ENCODE measurements at places on chromosomes 13 and 19.

GRCh38 chr19:58328999-58329398 is 2.2 kb downstream of the ZSCAN22 start:
- DNase-seq, result peak; percentile 24

DNA sequence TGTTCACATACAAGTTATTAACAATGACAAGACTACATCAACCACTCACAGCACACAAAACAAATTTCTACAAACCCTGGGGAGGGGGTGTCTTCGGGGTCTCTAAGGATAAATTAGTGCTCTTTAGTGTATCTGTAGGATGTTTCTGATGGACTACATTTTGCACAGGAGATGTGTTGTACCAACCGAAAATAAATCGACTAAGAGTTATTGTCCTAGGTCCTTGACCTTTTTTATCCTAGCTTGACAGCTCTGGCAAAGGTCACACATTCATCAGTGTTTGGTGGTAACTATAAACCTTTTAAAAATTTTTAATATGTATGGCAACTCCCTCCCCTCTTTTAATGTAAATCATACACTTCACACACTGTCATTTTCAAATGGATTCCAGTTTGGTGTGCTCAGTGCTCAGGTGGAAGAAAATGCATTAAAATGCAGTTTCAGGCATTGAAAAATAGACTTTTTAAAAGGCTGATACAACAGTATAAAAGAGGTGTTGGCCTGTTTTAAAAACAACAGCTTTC is 7.7 kb downstream of the ZIC5 start:
- DNase-seq, result no peak

DNA sequence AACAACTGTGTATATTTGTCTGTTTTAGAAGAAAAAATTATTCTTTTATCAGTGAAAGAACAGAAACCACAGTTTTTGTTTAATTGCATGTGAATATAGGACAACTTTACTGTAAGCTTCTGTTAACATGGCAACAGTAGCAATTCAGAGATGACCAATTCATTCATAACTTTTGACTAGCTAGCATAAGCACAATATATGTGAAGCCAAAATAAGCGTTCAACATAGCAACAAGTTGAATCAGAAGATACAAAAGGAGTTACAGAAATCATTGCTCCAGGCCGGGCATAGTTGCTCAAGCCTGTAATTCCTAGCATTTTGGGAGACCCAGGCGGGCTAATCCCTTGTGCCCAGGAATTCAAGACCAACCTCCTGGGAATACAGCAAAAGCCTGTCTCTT is 197.1 kb upstream of the GPC6 start:
- DNase-seq, result no peak

GRCh38 chr13:112055036-112055914 is 11.7 kb upstream of the SOX1 start:
- DNase-seq, result no peak

DNA sequence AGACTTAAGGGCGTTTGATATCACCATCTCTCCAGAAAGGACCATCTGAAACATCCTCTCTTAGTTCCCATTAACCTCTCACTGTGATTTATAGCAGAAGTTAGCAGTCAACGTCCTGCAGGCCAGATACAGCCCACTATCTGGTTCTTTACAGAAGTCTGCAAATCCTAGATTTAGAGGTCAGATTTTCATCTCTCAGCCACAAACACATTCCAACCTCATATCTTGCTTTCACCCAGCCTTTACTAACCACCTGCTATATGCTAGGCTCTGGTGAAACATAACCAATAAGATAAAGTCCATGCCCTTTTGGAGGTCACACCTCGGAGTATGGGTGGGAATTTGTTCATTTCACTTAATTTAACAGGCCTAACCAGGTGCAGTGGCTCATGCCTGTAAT is 76.8 kb upstream of the CACNA1A start:
- DNase-seq, result no peak

- no peak for DNase-seq
Observed at GRCh38 chr13:66543780-66544179, 686.4 kb downstream of the PCDH9 start.

- DNase-seq, result no peak
Observed at GRCh38 chr13:91329733-91330132, 17.8 kb upstream of the MIR17HG start.

- no peak for DNase-seq
Observed at GRCh38 chr19:38329651-38330050, 6.0 kb upstream of the CATSPERG start.

- no peak for DNase-seq
Observed at GRCh38 chr13:36912973-36913372, 7.1 kb downstream of the SMAD9 start.

DNA sequence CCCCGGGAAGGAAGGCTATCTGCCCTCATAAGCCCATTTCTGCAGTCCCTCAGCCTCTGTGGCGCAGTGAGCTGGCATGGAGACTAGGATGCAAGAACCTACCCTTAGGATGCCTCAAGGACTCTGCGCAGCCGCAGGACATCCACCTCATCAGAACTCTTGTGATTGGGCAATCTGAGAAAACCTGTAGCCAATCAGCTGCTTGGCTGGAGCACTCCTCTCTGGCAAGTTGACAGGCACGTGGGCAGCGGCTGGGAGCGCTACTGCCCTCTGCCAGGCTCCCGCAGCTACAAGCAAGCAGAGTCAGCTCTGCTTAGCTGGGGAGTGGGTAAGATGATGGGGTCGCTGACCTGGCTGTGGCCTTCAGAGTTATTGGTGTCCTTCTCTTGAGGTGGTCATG is 1.5 kb upstream of the ECSIT start:
- peak; percentile 18 for DNase-seq

DNA sequence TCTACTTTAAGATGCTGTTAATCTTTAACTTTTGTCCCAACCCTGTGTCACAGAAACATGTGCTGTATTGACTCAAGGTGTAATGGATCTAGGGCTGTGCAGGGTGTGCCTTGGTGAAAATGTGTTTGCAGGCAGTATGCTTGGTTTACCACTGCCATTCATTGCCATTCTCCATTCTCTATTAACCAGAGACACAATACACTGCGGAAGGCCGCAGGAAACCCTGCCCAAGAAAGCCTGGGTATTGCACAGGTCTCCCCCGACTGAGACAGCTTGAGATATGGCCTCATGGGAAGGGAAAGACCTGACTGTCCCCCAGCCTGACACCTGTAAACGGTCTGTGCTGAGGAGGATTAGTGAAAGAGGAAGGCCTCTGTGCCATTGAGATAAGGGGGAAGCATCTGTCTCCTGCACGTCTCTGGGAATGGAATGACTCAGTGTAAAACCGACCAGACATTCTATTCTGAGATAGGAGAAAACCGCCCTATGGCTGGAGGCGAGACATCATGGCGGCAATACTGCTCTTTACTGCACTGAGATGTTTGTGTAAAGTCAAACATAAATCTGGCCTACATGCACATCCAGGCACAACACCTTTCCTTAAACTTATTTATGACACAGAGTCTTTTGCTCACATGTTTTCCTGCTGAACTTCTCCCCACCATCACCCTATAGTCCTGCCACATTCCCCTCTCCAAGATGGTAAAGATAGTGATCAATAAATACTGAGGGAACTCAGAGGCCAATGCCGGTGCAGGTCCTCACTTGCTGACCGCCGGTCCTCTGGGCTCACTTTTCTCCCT is 13.1 kb upstream of the ZNF888 start:
- DNase-seq, result no peak

DNA sequence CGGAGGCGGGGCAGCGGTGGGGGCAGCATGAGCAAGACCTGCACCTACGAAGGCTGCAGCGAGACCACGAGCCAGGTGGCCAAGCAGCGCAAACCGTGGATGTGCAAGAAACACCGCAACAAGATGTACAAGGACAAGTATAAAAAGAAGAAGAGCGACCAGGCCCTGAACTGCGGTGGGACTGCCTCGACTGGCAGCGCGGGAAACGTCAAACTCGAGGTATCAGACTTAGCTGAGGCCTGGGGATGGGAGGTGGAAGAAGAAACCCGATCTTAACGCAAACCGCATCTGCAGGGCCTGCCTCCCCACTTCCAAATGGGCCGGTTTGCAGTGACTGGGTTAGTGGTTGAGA is 693 bp downstream of the RFXAP start:
- DNase-seq, result no peak

DNA sequence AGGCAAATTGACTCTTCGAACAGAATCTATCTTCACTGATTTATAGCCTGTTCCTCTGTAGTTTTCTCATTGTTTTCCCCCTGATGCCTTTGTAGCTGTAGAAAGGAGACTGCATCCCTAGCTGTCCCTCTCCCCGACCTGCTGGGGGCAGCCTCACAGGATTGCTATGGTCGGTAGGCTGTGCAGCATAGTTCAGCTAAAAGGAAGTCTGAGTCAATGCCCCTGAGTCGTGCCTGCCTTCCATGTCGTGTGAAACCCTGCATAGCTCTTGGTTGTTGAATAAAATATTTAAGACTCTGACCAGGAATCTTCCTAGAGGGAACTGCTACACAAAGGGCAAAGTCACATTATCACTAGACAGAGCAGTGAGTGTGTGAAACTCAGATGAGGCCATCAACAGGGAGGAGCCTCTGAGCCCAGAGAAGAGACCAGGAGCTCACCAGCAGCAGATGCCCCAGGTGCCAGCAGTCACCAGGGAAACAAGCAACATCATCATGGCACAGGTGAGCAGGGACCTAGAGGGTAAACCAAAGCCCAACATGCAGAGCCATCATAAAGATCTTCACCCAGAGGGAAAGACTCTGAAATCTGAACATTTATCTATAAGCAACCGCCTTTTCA is 108.4 kb upstream of the NBEA start:
- DNase-seq, result no peak

- DNase-seq, result no peak
Observed at GRCh38 chr13:23470790-23471614, 37.5 kb upstream of the SACS start.

DNA sequence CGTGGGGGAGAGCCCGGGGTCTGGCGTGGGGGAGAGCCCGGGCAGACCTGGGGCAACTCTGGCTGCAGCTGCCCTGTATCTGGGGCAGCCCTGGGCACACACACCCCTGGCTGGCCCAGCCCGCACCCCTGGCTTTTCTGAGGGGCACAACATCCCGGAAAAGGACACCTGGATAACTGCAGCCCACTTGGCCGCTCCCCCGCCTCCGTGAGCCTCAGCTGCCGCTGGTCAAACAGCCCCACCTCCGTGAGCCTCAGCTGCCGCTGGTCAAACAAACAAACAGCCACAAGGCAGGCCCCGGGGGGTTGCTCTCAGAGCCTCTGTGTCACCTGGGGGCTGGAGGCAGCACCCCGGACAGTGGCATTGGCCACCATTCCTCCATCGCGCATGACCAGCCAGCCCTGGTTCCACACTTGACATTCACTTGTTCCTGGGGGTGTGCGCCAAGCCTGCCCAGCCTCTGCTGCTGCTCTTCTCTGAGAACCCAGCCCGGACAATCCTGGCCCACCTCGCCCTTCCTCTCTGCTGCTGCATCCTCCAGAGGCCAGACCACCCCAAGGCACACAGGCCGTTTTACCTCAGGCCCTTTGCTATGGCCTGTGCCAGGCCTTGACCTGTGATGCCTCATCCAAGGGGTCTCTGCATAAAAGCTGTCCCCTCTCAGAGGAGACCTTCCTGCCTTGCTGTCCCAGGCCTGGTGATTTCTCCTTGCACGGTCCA is 19.9 kb downstream of the CEBPG start:
- no peak for DNase-seq
